ENCODE measurements at places on chromosomes 7 and 10.

DNA sequence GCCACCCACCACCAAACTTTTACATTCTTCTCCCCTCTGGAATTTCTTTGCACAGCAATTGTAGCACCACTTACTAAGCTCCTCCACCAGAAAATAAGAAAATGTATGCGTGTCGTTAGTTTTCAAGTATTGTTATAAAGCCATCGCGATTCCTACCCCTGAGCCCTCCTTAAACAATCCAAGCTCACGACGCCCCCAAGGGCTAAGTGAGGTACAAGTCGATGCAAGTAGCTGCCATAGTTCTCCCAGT lies 1.3 kb downstream of the FRAT2 start:
- DNase-seq = no peak

- no peak for DNase-seq
These were observed 397.0 kb downstream of the CALN1 start for GRCh38 chr7:72015136-72015535.

GRCh38 chr7:64463636-64464375 lies 99.1 kb downstream of the ZNF680 start:
- DNase-seq = no peak

- DNase-seq = no peak
These were observed 7.6 kb downstream of the TMEM184A start for GRCh38 chr7:1548438-1548831.

GRCh38 chr7:91285696-91286355 lies 21.6 kb downstream of the FZD1 start:
- no peak for DNase-seq

Data from NCI-H446 treated with DMSO at 0.1 percent for 48 hours (cell line).